ENCODE measurements at places on chromosomes 16 and 17.

- DNase-seq, result no peak
These were observed 10.7 kb upstream of the USP10 start for GRCh38 chr16:84689111-84689510.

- DNase-seq, result peak; percentile 44
These were observed 691 bp upstream of the FAM83G start for GRCh38 chr17:19005137-19005773.

DNA sequence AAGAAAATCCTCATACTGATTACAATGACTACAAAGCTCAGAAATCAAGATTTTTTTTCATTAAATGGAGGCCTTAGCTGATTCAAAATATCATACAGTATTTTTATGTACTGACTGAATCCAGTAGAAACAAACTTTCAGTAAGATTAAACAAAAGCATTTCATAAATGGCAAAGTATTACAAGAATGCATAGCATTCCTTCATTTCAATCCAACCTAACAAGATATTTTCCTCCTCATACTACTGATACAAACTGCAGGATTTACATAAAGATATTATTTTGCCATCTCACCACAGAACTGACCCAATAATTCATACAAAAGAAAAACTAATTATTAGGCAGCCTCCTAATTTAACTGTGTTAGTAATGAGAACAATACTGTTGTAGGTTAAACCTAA lies 6.2 kb upstream of the KANSL1 start:
- no peak for DNase-seq

DNA sequence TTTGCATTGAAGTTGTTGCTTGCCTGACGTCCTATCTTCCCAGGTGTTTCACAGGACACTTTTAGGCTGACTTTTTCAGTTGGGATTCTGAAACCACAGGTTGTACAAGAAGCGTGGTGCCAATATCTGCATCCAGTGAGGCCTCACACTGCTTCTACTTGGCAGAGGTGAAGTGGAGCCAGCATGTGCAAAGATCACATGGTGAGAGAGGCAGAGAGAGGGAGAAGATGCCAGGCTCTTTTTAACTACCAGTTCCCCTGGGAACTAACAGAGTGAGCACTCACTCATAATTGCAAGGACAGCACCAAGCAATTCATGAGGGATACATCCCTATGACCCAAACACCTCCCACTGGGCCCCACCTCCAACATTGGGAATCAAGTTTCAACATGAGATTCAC lies 5.8 kb upstream of the ABCA6 start:
- no peak for DNase-seq

DNA sequence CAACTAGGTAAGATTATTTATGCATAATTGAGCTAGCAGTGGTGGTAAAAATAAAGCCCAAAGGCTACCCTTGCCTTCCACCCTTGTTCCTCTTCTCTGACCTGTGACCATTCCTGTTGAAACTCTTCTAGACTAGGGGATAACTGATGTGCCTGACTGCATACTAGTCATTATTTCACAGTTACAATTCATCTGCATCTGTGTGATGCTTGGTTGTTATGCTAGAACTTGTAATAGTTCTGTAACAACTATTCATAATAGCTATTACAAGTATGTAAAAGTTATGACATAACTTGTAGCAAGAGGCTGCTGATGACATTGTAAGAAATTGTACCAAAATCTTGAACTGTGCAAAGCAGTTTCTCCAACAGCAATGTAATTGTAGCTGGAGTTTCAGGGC lies 2.4 kb upstream of the VAC14 start:
- DNase-seq, result no peak

DNA sequence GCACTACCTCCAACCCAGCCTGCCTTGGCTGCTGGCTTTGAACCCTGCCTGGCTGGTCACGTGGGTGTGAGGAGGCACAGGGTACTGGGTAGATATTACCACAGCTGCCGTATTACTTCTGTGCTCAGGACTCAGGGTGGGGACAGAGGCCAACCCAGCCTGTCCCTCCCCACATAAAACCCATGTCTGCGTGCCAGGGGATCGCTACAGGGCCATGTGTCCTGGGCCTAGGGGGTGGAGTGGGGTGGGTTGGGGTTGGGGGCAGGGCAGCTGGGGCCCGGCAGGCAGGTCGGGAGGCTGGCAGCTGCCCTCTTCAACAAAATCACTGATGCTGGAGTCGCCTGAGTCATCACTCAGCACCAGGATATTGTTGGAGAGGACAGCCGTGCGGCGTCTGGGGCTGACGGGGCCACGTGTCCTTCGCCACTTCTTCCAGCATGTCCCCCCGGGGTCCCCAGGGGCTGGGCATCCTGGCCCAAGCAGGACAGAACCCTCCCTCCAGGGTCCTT lies 39.7 kb upstream of the PVALEF start:
- no peak for DNase-seq

DNA sequence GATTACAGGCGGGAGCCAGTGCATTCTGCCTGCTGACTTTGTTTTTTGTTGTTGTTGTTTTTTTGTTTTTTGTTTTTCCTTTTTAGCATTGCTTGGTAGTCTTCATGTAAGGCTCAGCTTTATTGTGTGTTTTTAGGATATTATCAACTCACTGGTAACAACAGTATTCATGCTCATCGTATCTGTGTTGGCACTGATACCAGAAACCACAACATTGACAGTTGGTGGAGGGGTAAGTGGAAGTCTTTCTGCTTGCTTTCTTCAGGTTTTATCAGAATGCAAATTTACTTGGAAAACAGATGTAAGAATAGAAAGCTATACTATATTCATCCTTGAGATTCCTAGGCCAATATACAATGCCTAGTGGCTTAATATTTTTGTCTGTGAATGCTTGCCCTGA lies 3.3 kb upstream of the CMTM1 start:
- no peak for DNase-seq

DNA sequence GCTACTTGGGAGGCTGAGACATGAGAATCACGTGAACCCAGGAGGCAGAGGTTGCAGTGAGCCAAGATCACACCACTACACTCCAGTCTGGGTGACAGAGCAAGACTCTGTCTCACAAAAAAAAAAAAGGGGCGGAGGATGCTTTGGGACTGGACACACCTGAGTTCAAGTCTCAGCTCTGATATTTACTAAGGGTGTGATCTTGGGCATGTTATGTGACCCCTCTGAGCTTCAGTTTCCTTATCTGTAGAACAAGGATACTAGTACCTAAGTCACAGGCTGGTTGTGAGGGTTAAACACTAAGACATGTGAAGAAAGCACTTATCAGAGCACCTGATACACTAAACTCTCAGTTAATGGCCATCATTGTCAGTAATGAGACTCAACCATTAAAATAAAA lies 25.9 kb downstream of the HOXB1 start:
- no peak for DNase-seq

DNA sequence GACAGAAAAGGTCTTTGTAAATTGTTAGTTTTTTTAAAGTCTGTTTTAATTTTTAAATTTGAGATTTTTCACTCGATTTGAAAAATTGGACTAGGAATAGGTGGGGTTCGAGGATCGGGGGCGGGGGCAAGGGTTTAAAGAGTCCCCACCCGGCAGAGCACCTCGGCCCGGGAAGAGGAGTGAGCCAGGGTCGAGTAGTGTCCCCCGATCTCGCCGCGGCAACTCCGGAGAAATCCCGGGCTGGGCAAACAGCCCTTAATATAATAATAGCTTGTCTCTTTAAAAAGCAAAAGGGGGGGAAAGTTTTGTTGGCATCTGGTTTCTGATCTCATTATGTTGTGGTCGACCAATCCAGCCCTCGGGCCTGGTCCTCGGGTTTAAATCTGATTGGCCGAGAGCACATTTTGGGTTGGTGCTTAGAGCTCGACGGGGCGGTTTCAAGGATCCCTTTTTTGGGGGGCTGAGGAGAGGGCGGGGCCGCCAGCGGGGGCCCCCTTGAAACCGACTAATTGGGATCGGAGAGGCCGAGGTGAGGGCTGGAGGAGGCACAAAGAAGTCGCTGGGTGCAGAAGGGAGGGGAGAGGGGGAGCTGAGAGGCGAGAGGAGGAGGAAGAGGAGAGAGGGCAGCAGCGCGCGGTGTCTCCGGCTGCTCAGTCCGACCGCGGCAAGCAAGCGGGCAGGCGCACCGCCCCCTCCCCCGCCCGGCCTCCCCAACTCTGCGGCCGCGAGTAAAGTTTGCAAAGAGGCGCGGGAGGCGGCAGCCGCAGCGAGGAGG lies at the start of gene FZD2:
FZD2 (plus strand) TSS at position 653 of the 775 bp plus-strand sequence. CDS start 205 bp downstream, outside the sequence.
- DNase-seq, result peak; percentile 88

DNA sequence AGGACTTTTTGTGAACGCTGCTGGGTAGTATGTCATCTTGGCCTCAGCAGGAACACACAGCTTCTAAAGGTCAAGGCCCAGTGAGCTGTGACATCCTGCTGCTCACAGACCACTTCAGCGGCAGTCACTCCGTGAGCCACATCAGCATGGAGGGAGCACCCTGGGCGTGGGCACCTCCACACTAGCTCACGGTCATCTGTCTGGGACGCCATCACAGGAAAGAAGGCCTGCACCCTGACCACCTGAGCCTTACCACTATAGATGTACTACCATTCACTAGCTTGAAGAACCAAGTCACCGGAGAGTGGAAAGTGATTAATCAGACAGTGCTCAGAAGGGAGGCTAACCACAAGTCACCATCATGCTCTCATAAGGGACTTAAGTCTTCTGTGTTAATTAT lies 3.3 kb downstream of the AXIN1 start:
- DNase-seq, result no peak

DNA sequence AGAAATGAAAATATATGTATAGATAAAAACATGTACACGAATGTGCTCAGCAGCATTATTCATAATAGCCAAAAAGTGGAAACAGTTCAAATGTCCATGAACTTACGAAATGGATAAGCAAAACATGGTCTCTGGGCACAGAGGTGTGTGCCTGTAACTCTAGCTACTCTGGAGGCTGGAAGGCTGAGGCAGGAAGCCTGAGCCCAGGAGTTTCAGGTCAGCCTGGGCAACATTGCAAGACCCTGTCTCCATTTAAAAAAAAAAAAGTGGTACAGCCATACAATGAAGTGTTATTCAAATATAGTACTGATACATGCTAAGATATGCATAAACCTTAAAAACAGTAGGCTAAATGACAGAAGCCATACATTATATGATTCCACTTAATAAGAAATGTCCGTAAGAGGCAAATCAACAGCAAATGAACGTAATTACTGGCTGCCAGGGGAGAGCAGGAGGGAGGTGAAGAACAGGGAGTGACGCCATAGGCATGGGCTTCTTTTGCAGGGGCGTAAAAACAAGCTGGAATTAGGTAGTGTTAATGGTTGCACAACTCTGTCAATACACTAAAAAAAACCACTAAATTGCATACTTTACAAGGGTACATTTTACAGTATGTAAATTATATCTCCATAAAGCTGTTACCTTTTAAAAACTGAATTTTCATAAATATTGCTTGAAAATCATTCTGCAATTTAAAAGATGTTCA lies 87.2 kb upstream of the PLEKHM1 start:
- no peak for DNase-seq

- peak; percentile 90 for DNase-seq
These were observed 6.6 kb downstream of the TRAF4 start for GRCh38 chr17:28750178-28751047.

GRCh38 chr16:19225651-19226050 lies 57.6 kb downstream of the SYT17 start:
- no peak for DNase-seq

- DNase-seq, result no peak
These were observed 11.1 kb upstream of the CCL5 start for GRCh38 chr17:35891269-35891668.

All from right cardiac atrium (tissue), 5 donors.